ENCODE measurements at places on chromosomes 3 and 15.

GRCh38 chr15:42065468-42065867 is 28.9 kb downstream of the PLA2G4D start:
- DNase-seq, result no peak

- DNase-seq, result no peak
These were observed 64.8 kb upstream of the SATB1 start for GRCh38 chr3:18489939-18490338.

DNA sequence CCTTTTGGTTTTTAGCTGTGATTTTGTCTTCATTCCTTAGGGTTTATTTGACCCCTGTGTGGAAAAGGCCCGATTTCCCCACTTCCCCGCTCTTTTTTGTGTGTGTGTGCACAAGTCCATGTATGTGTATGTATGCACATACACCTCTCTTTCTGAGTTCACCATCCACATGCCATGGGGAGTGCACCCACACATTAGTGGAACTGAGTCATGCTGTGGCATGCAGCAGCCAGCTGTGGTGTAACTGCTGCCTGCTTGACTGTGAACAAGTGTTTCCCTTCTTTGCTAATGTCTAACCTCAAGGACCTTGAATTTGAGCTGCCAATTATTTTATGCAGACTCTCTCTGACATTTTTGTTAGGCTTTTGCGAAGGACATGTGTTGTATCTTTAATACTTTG is 434.9 kb upstream of the TPM1 start:
- DNase-seq, result peak; percentile 58

GRCh38 chr3:152356870-152357276 is 88.1 kb downstream of the MBNL1 start:
- no peak for DNase-seq

GRCh38 chr15:59300618-59301139 is 72.0 kb downstream of the MYO1E start:
- no peak for DNase-seq

- DNase-seq, result no peak
These were observed 3.3 kb downstream of the PPP4R2 start for GRCh38 chr3:72999951-73000350.

DNA sequence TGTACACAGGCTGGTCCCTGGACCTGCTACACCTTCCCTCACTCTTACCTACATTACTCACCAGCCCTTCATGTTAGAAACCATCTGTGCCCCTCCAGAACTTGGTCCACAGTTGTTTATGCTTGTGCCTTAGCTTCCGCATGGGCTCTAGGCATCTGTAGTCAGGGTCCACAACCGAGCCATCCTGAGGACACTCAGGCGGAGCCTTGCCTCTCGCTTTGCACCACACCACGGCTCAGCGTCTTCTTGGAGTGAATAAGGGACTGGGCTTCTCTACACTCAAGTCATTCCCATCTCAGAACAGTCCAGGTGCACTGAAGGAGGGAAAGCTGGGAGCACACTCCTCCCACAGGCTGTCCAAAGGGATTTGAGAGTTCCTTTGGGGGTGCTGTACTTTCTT is 97.8 kb downstream of the HMG20A start:
- no peak for DNase-seq

- peak; percentile 4 for DNase-seq
These were observed 141.0 kb upstream of the MYRIP start for GRCh38 chr3:39668420-39668819.

- DNase-seq, result peak; percentile 83
These were observed 9.5 kb downstream of the CA12 start for GRCh38 chr15:63372018-63372705.

GRCh38 chr3:134057006-134057653 is 27.4 kb upstream of the SLCO2A1 start:
- no peak for DNase-seq

DNA sequence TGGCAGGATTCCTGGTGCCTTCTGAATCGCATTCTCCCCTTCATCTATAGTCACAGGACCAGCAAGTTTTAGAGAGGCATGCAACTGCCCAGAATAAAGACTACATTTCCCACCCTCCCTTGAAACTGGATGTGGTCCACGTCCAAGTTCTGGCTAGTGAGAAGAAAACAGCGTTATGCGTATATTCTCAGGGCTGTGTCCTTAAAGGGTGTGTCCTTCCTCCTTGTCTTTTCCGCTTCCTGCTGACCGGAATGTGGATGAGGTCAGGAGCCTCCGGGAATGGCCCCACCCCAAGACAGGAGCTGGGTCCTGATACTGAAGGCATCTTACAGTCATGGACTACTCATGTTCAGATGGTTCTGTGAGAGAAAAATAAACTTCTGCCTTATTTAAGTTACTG is 20.2 kb downstream of the CHST2 start:
- DNase-seq, result no peak

GRCh38 chr3:119834754-119835370 is 53.0 kb downstream of the NR1I2 start:
- DNase-seq, result no peak

DNA sequence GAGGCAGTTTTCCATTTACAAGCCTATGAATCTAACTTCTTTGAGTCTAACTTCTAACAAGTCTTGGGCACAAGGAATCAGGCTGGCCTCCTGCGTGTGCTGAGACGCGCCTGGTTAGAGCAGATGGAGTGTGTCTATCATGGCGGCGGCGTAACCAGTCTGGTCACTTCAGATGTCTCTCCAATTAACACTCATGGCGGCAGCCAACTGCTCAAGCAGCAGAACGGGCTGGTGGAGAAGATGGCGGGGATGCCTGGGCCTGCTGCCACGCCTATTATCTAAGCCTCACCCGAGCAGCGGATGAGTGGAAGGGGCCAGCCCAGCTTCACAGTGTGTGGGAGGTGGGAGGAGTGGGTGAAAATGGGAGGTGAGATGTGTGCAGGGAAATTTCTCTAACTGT is 246.4 kb upstream of the TPRG1 start:
- no peak for DNase-seq

DNA sequence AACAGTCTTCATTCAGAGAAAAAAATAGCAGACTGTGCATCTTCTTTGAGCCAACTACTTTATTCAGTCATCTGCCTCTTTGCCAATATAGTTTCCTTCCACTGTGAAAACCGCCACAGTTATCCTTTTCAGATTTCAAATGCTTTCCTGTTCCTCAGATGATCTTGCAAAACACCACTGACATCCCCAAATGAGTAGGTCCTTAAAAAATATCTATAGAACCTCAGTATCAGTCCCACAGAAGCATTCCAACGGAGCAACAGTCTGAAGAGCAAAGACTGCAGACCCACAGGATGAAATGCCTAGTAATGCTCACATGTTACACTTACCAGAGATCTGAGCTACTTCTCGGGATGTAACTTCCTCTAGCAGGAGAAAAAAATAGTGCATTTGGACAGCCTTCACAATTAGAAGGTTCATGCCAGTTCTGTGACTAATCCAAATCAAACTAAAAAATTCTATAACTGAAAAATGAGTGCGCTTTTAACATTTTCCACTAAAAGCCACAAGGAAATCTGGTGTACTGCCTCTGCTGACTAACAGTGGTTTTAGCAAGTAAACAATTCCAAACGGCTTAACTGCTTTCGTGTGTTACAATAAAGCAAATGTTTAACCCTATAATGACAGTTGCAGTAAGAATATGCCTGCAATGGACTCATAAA is at the start of gene ANKRD28:
ANKRD28 (minus strand) TSS at position 338 of the 662 bp plus-strand sequence. CDS start 1,458 bp downstream, outside the sequence.
- peak; percentile 82 for DNase-seq

DNA sequence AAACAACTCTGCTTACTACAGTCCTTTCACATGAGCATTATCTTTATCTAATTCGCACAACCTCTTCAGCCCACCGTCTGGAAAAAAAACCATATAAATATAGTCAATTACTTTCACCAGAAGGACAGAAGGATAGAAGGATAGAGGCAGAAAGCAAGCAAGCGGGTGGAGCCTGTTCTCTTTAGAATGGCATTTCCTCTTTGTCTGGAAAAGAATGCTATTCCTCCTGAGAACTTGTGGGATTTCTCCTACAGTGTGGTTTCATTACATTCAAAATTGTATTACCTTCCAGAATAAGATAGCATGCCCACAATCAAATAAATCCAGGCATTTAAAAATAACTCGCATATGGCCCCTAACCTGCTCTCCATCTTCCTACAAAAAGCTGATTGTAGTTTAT is 23.1 kb downstream of the SLC30A4 start:
- no peak for DNase-seq

- DNase-seq, result no peak
These were observed 134.3 kb downstream of the EDEM1 start for GRCh38 chr3:5321666-5322340.

- no peak for DNase-seq
These were observed 264 bp upstream of the CMTM6 start for GRCh38 chr3:32502946-32503286.

DNA sequence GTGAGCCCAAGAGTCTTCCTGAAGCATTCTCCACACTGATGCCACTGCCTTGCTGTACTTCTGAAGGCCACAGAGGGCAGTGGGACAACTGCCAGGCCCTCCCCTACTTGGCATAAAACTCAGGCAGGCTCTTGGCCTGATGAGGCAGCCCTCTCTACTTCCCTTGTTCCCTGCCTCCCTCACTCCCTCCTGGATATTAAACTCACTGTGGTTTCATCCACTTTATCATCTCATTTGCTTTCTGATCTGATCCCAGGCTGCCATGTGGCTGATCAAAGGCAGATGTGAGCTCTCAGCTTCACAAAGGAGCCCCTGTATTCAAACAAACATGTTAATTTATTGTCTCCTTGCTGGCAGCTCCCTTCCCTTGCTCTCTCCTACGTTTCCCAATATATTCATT is 533.5 kb downstream of the IGSF11 start:
- no peak for DNase-seq

DNA sequence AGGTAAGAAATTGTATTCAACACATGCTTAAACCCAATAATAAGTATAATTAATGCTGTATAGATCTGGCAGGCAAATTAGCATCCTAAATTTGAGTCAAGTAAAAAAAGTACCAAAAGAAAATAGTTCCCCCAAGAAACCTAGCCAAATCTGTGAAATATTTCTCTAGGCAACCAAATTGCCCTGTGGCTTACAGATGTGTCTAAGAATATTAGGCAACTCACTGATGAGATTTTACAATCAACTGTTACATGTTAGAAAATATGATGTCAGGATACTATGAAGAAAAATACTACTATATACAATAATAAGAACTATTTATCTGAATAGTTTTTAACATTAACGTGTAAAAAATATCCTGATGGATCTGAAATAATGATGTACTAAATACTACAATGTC is 397.1 kb downstream of the TIGIT start:
- no peak for DNase-seq

DNA sequence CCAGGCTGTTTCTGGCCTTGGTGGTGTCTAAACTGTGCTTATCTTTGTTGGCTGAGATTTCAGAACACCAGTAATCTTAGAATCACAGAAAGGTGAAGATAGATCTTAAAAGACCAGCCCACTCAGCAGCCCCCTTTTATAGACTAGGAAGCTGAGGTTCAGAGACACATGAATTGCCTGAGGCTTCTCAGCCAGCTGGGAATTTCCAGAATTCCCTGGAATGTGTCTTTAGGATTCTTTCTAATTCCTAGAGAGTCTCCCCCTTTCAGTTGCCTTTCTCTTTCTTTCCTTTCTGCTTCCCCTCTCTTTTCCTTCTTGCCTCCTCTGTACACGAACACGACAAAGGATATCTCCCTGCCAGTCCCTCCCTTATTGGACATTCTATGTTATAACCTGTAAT is 19.5 kb downstream of the ANKUB1 start:
- no peak for DNase-seq

- no peak for DNase-seq
These were observed 90.6 kb upstream of the TSC22D2 start for GRCh38 chr3:150317469-150317868.

GRCh38 chr15:48447657-48448056 is 116.4 kb downstream of the DUT start:
- no peak for DNase-seq

- DNase-seq, result no peak
These were observed 34.0 kb upstream of the CILP start for GRCh38 chr15:65245096-65245856.
